Hematopoietic multipotent progenitor cell treated with erythropoietin and hydrocortisone succinate and interleukin-3 and kit ligand, for 4 days (in vitro differentiated cells): ENCODE measurements at places on chromosomes 4 and X.

- no peak for DNase-seq
These were observed 111.9 kb upstream of the CBR4 start for GRCh38 chr4:169121861-169122382.

- no peak for DNase-seq
These were observed at the start of gene TNIP3 for GRCh38 chr4:121164291-121164690. Gene TNIP3 (minus strand): TSS chr4:121164321. CDS start chr4:121164125, 196 bp downstream.

DNA sequence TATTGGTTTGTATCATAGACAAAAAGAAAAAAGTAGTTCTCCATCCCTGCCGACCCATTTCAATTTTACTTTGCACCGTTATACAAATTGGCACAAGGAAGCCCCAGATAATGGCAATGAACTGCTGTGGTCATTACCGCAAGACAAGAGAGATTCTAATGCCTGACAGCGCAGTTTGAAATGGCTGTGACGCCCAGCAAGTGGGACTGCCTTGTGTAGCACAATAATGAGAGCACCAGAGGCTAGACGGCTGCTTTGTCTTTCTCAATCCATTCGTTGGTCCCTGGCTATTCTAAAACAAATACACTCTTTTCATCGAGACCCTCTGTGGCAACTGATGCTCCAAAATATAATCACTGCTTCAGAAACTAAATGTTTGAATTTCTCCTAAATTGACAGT is 192.4 kb upstream of the NEIL3 start:
- DNase-seq, result no peak

DNA sequence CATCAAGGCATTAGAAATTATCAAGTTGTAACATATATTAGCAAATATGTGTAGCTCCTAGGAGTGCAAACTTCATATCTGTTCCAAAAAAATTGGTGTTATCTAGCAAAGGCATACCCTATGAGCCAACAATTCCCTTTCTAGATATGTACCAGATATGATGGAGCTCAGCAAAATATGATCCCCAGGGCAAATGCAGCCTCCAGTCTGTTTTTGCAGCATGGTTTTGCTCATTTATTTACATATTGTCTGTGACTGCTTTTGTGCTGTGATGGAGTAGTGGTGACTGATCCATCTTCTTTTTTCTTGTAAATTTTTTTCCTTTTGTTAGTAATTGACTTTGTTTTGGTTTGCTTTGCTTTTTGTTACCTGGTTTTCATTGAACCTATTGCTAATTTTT is 41.0 kb downstream of the CEP135 start:
- DNase-seq, result peak; percentile 46

GRCh38 chr4:107888237-107888636 is 43.1 kb upstream of the CYP2U1 start:
- peak; percentile 14 for DNase-seq

GRCh38 chr4:89257376-89257775 is 50.2 kb downstream of the GPRIN3 start:
- no peak for DNase-seq

DNA sequence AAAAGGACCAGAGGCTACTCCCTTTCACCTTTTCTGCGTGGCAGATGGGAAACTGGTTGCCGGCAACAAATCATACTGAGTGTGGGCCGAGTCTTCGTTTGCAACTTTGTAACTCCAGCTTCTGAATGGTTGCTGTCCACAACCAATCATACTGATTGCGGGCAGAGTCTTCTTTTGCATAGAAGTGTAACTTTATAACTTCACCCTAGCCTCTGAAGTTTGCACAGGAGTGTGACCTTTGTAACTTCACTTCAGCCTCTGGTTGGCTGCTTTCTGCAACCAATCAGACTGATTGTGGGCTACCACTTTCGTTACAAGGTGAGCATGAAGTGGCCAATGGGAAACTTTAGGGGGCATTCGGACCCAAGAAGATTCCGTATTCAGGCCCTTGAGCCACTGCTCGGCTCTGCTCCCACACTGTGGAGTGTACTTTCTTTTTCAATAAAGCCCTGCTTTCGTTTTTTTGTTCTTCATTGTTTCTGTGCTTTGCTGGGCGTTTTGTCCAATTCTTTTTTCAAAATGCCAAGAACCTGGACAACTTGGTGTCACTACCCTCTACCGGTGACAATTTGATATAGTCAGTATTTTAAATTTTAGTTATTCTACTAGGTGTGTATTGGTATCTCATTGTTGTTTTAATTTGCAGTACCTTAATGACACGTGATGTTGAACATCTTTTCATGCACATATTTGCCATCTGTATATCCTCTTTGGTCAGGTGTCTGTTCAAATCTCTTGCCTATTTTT is 9.0 kb upstream of the PAGE5 start:
- no peak for DNase-seq

DNA sequence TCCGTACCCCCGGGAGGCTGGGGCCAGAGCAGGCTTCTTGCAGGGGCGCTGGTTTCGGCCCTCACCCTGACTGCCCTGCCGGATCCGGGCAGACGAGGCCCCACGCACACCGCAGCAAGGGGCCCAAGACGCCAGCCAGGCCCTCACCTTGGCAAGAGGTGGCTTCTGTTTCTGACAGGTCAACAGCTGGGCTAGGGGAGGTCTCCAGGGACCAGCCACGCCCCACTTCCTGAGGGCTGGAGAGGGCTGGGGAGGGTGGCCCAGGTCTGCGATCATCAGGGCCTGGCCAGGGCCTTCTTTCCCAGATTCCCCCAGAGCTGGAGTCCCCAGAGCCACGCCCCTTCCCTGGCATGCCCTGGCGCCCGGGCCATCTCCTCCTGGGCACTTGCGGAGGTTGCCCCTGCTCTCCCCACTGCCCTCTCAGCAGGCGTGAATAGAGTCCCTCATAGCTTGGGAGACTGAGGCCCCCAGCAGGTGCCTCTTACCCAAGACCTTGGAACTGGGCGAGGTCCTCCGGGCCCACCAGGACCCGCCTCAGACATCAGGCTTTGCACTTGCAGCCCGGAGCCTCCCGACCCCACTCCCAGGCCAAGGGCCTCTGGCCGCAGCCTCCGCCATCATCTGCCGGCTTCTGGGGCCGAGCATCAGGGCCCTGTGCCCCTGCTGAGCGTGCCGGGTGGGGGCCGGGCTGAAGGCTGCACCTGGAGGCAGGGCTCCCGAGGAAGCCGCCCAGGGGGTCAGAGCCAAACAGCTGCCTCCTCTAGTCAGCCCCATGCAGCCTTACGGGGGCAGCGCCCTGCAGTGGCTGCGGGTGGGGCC is 6.3 kb upstream of the FGFR3 start:
- no peak for DNase-seq

GRCh38 chr4:69196209-69196965 is 18.2 kb downstream of the UGT2B11 start:
- DNase-seq, result no peak

DNA sequence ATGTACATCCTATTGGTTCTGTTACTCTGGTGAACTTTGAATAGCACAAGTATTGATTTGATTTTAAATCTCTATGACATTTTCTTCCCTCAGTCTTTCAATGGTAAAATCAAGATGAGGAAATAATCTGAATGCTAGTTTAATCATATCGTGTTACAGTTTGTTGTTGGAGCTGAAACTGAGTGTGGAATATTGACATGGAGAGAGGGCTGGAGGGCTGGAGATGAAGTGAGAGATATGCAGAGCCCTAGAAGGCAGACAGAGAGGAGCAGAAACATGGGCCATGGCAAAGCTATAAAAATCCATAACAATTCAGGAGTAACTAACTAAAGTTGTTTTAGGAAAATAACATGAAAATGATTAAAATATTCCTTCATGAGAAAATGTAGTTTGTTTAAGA is 141.1 kb downstream of the BANK1 start:
- no peak for DNase-seq
